ENCODE measurements at places on chromosomes 2 and 18. TPM values are rescaled to one million over a fixed set of nuclear protein-coding genes. Genes with fewer than 3 reads are reported as not detected.

GRCh38 chr2:12087175-12087574 lies 340.7 kb downstream of the LPIN1 start:
- H3K27ac ChIP-seq = no peak overlapping the region
- H3K4me1 ChIP-seq = no peaks in the 10 kb centered on the region
- no peak for DNase-seq
- no peaks in the 10 kb centered on the region for H3K27me3 ChIP-seq
- H3K36me3 ChIP-seq = no peaks in the 10 kb centered on the region

DNA sequence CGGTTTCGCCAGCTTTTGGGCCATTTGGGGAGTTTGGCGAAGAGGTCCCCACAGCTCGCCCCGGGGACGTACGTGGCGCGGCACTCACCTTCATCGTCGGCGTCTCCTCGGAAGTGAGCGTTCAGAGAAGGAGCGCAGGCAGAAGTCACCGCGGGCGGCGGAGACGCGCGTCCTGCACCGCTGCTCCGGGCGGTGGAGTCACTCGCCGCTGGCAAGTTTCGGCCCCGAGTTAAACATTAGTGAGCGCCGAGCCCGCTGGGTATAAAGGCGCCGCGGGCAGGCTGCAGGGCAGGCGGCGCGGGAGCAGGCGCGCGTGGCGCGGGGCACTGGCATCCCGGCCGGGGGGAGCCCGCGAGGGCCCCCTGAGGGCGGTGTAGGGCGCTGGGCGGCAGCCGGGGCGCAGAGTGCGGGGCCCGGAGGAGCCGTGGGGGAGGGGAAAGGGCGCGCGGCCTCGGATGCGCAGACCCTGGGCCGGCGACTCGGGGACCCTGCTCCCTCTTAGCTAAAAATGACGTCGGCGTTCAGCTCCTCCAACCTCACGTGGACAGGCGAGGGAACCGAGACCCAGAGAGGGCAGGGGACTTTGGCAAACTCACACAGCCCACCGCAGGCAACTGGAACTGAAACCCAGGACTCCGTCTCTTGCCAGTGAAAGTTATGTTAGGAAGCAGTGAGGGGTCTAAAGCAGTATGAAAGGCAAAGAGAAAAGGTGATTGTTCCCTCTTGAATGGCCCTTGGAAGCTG lies at the start of gene DPP4:
Gene DPP4 (minus strand): TSS at position 328 of the 744 bp plus-strand sequence. CDS start 234 bp downstream, at position 94.
- peak; percentile 81 for DNase-seq
- H3K4me1 ChIP-seq = peaks cover 13% of the 10 kb centered on the region
- H3K27ac ChIP-seq = peak within 1 kb of the TSS; percentile 65
- H3K36me3 ChIP-seq = no peaks in the 10 kb centered on the region
- no peaks in the 10 kb centered on the region for H3K27me3 ChIP-seq

The SERPINB13 gene
- total RNA-seq = not detected

The CCL20 gene
- total RNA-seq = 4.9 TPM

GRCh38 chr18:3511980-3512379 lies 62.0 kb downstream of the TGIF1 start:
- no peaks in the 10 kb centered on the region for H3K27me3 ChIP-seq
- no peak for DNase-seq
- H3K27ac ChIP-seq = no peak overlapping the region
- H3K4me1 ChIP-seq = no peaks in the 10 kb centered on the region
- H3K4me3 ChIP-seq = no peak overlapping the region
- H3K36me3 ChIP-seq = no peaks in the 10 kb centered on the region
